ENCODE measurements at places on chromosomes 6 and 20. TPM values are rescaled to one million over a fixed set of nuclear protein-coding genes. Genes with fewer than 3 reads are reported as not detected.

DNA sequence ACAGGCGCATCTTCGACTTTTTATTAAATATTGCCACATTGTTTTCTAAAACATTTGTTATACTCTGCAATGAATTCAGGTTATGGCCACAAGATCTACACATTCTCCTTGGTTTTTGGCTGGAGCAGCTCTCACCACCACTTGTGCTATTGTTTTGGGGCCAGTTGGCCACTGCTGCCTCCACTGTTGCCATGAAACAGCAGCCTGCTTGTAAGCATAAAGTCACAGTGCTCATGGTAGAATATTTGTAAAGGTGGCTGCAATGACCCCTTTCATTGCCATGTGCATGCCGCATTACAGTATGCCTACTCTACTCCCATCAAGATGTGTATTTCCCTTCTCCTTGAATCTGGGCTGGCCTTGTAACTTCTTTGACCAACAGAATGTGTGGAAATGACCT lies 141.4 kb downstream of the SCML4 start:
- no peak for DNase-seq

DNA sequence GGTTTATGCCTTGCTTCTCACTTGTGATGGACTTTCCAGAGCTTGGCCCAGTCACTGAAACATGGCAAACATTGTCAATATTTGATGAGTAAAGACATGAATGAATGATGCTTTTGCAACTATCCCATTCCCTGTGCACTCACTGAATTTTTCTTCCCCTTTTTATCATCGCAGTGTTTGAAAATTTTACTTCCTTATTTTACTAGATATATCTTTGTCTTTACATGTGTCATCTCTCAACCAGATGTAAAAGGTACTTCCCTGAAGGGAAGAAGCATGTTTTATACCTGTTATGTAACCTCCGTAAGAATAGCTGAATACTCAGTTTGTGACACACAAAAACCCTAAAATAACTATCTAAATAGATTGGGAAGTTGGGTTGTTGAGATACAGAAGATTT lies 544.7 kb upstream of the FLRT3 start:
- DNase-seq = no peak

- DNase-seq = no peak
These were observed 873.0 kb downstream of the KIF16B start for GRCh38 chr20:15700147-15700765.

GRCh38 chr20:50089140-50089786 lies 23.7 kb downstream of the UBE2V1 start:
- no peak for DNase-seq

- DNase-seq = no peak
These were observed 115.0 kb downstream of the TAF4 start for GRCh38 chr20:61950641-61951071.

DNA sequence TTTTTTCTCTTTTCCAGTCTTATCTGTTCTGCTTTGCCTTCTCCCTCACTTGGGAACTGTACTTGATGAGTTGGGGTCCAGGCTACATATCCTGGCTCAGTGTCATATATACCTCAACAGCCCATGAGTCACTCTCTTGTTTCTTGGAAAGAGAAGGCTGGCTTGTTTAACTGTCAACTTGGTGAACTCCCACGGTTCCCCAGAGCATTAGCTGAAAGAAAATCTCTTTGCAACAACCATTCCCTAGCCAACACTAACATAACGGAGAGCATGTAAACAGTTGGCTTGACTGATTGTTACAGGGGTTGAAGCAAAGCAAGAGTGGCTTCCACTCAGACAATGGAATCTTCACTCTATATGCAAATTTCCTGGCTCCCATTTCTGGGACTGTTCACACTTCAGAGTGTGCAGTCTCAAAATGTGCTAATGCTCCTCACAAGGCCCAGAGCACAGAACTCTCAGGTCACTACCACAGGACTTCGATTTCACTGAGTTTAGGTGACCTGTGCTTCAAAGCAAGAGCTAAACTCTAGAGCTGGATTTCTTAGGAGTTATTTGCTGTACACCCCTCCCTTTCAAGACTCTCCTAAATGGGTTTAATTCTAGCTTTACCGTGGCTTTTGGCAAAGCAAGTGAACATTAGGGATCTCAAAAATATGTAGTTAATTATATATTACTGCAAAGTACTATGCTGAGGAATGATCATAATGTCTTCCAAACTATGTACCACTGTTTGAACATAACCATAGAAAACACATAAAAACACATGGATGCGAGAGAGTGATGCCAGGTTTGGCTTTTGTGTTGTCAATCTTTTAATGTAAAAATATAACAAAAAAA lies 609.8 kb downstream of the RFPL4B start:
- DNase-seq = no peak

DNA sequence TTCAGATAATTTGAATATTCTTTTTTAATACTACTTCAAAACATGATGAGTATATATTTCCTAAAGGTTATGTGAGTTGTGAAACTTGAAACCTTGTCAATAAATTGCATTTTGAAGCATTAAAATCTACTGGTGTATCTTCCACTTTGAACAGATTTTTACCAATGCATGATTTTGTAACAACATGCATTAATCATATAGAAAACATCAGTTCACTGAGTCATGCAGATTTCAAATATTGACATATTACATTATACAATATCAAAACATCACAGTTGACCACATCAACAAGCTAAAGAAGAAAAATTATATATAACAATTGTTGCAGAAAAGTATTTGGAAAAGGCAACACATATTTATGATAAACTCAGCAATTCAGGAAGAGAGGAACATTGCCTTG lies 158.1 kb downstream of the WDR27 start:
- DNase-seq = no peak

- DNase-seq = no peak
These were observed 23.3 kb downstream of the SENP6 start for GRCh38 chr6:75624988-75625387.

- no peak for DNase-seq
These were observed 166.9 kb downstream of the EYA2 start for GRCh38 chr20:47061549-47061948.

GRCh38 chr6:53282741-53283140 lies 66.0 kb downstream of the ELOVL5 start:
- no peak for DNase-seq

DNA sequence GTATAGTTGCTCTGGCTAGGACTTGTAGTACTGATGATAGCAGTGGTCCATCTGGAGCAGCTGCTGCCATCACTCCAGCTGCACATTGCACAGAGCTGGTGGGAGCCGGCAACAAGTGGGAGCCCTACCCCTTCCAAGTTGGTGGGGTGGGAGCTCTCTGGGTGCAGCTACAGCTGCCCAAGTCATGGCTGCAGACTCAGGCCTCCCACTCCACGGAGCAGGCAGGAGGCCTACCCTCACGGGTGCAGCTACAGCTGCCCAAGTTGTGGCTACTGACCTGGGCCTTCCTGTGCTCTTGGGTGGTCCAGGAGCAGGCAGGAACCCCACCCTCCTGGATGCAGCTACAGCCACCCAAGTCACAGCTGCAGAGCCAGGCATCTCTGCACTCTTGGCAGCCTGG lies 32.1 kb upstream of the ASIP start:
- no peak for DNase-seq

- no peak for DNase-seq
These were observed 94.4 kb upstream of the FAM184A start for GRCh38 chr6:119172824-119173223.

DNA sequence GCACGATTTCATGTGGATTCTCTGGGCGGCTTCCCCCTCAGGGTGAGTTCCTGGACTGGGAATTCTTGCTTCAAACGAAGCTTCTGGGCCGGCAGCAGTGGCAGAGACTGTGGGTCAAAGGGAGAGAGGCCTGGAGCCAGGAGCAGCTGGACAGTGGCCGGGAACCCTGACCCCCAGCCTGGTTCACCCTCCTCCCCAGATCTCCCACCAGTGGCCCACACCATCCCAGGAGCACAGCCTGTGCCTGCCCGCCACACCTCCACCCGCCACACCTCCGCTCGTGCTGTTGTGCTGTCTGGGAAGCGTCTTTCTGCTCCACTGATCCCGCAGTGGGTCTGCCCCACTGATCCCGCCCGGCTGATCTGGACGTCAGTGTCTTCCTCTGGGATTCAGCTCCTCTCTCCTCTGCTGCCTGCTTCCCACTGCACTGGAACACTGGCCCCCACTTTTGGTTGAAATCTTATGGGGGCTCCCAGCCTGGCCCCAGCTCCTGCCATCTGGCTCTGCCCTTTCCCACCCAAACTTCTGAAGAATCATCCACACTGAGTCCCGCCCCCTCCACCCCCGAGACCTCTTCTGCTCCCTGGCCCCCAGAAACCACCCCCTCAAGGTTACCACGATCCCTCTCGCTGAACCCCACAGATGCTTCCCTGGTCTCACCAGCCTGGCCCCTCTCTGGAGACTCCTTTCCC lies 9.8 kb downstream of the ZBP1 start:
- DNase-seq = no peak

DNA sequence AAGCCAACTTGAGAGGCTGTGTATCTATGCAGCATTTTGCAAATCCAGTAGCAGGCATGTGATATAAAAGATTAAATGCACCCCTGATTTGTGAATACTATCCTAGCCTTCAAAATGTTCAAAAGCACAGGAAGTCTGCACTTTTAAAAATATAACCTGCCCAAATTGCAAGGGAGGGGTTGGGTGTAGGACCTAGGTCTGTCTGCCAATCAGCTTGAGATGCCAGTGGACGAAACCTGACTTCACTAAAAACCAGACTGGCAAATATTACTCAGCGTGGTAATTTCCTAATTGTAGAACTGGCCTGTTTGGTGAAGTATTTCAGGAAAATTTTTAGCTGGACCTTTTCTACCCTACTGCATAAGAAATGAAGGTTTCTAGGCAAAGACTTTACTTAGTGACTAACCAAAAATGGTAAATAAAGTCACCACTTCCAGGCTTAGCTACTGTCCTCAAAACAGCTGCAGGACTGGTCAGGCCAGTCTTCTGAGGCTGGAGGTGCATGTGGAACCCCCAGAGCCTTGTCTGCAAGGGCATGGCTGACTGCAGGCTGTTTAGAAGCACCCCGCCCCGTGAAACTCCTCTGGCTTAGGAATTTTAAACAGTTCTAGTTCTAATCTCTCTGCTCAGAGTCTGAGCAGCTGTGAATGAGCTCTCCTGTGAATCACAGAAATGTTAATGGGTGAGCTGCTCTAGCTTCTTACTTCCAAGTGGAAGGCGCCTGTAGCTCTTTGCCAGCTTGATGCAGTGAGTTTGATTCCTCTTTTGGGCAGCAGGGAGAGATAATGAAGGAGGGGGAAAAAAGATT lies 104.4 kb upstream of the ESR1 start:
- DNase-seq = no peak

GRCh38 chr6:170165085-170165470 lies 125.8 kb downstream of the DLL1 start:
- no peak for DNase-seq

GRCh38 chr6:113481458-113481857 lies 375.7 kb upstream of the MARCKS start:
- DNase-seq = no peak

DNA sequence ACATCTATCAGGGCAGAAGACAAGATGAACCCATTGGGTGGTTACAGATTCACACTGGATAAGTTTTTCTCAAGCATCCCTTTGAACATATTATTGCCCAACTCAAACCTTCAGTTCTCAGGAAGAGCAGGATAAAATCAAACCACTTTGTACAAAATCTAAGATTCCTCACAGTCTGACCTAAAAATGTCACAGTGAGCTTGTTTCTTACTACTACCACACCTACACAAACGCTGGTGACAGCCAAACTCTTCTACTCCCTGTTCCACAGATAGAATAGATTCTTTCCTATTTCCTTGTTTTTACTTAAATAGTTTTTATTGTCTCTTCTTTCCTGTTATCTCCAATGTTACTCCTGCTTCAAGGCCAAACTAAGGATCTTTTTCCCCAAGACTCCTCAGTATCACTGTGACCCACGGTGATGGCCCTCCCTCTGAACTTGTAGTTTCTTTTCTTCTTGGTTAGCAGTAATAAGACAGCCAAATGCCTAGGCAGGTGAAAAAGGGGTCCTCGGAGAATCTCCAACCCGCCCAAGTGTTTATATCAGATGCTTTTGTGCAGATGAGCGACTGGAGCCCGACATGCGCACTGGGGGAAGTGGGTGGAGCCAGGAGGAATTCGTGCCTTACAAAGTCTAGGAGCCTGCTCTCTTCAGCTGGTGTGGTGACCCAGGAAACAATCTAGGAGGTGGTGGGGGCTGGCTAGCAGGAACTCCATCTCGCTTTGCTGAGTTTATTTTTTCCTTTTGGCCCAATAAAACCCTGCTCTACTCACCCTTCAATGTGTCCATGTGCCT lies 53.4 kb downstream of the SEL1L2 start:
- no peak for DNase-seq

Gene ZGPAT
- total RNA-seq = 13.2 TPM

Gene HINT3
- 10.6 TPM for total RNA-seq

Gene PLN
- total RNA-seq = 3.7 TPM

Measured in omental fat pad (tissue), 4 donors.